ENCODE measurements at places on chromosomes 7 and 10.
A peak's percentile ranks its signal among the peaks of the same experiment; 100 is the strongest.

- H3K27ac ChIP-seq: peak overlapping the region; percentile 24
- no peaks in the 10 kb centered on the region for H3K27me3 ChIP-seq
- peak; percentile 69 for DNase-seq
- H3K4me3 ChIP-seq: no peak overlapping the region
- H3K4me1 ChIP-seq: no peaks in the 10 kb centered on the region
- H3K36me3 ChIP-seq: no peaks in the 10 kb centered on the region
Measured at GRCh38 chr10:13865758-13866491, 279.2 kb downstream of the PRPF18 start.

DNA sequence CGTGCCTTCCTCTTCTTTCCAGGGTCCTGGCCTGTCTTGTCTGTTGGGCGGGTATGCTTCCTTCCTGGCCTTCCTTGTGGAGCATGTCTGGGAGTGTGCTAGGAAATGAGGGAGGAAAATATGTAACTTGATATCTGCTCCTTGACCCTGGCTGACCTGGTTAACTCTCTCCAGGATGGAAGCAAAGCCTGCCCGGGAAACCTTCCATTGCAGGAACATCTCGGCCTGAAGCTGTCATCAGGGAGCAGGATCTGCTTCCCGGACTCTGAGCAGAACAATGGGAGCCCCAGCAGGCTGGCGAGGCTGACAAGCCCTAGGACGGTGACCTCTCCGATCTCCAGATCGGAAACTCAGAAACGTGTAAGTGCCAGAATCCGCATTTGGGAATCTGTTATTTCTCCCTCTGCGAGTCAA is 340.3 kb downstream of the FRMD4A start:
- H3K36me3 ChIP-seq: no peaks in the 10 kb centered on the region
- H3K4me3 ChIP-seq: no peak overlapping the region
- H3K27me3 ChIP-seq: no peaks in the 10 kb centered on the region
- no peaks in the 10 kb centered on the region for H3K4me1 ChIP-seq

- H3K4me3 ChIP-seq: no peak overlapping the region
- no peak for DNase-seq
- no peak overlapping the region for H3K27ac ChIP-seq
- H3K27me3 ChIP-seq: no peaks in the 10 kb centered on the region
- H3K36me3 ChIP-seq: peaks cover 5% of the 10 kb centered on the region
- no peaks in the 10 kb centered on the region for H3K4me1 ChIP-seq
Measured at GRCh38 chr10:118742782-118743181, 12.0 kb downstream of the CACUL1 start.

- peaks cover 4% of the 10 kb centered on the region for H3K36me3 ChIP-seq
- H3K27ac ChIP-seq: peak overlapping the region; percentile 1
- H3K27me3 ChIP-seq: no peaks in the 10 kb centered on the region
- DNase-seq: no peak
- no peak overlapping the region for H3K4me3 ChIP-seq
Measured at GRCh38 chr7:72622532-72622931, 205.5 kb downstream of the TYW1B start.

DNA sequence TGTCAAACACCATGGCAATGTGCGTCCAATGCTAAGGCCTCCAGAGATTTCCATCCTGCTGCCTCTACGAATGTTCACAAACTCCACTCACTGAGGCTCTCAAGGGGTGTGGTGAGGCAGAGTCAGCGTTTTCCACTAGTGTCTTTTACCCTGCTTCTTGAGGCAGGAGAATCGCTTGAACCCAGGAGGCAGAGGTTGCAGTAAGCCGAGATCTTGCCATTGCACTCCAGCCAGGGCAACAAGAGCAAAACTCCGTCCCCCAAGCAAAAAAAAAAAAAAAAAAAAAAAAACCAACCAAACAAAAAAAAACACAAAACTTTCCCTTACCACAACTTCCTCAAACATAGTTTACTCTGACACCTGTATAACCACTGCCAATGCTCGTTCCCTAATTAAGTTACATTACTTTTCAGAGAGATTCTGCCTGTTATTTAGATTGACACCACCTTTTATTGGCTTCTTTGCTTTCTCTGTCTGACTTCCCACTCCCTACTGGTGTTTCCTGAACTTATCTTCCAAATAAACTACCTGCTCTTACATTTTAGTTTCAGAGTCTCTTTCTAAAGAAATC is 102.1 kb upstream of the ZNF746 start:
- peaks cover 18% of the 10 kb centered on the region for H3K36me3 ChIP-seq
- DNase-seq: no peak
- H3K27me3 ChIP-seq: no peaks in the 10 kb centered on the region
- H3K4me3 ChIP-seq: no peak overlapping the region
- no peaks in the 10 kb centered on the region for H3K4me1 ChIP-seq

Measured in H9 (cell line).